ENCODE measurements at places on chromosomes 1 and 21.

- DNase-seq, result no peak
Observed at GRCh38 chr1:87305762-87306161, 22.9 kb upstream of the LMO4 start.

DNA sequence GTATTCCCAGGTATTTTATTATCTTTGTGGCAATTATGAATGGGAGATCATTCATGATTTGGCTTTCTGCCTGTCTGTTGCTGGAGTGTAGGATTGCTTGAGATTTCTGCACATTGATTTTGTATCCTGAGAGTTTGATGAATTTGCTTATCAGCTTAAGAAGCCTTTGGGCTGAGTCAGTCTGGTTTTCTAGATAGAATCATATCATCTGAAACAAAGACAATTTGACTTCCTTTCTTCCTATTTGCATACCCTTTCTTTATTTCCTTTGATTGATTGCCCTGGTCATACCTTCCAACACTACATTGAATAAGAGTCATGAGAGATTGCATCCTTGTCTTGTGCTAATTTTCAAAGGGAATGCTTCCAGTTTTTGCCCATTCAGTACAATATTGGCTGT, 8.0 kb downstream of the OR2L3 start:
- DNase-seq, result no peak

DNA sequence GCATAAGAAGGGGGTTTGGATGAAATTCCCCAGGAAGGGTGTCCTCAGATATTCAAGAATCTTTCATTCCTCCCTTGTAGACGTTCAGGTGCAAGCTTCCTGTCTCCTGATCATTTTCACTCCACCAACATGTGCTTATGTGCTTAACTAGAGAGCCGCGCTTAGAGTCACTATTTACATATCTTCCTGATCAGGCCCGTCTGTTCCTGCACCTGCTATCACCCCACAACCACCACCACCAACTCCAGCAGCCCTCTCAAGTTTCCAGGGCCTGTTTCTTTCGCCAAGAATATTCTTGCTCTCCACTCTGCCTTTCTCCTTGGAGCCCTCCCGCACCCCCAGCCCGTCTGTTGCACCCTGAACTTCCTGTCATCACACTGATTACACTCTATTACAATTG, 113.4 kb downstream of the SPSB1 start:
- DNase-seq, result no peak

- DNase-seq, result no peak
Observed at GRCh38 chr1:109985247-109986053, 885 bp downstream of the AHCYL1 start.

- DNase-seq, result no peak
Observed at GRCh38 chr1:185104083-185104482, 52.7 kb downstream of the TRMT1L start.

GRCh38 chr1:167529829-167530474, 11.6 kb upstream of the CD247 start:
- DNase-seq, result peak; percentile 20

DNA sequence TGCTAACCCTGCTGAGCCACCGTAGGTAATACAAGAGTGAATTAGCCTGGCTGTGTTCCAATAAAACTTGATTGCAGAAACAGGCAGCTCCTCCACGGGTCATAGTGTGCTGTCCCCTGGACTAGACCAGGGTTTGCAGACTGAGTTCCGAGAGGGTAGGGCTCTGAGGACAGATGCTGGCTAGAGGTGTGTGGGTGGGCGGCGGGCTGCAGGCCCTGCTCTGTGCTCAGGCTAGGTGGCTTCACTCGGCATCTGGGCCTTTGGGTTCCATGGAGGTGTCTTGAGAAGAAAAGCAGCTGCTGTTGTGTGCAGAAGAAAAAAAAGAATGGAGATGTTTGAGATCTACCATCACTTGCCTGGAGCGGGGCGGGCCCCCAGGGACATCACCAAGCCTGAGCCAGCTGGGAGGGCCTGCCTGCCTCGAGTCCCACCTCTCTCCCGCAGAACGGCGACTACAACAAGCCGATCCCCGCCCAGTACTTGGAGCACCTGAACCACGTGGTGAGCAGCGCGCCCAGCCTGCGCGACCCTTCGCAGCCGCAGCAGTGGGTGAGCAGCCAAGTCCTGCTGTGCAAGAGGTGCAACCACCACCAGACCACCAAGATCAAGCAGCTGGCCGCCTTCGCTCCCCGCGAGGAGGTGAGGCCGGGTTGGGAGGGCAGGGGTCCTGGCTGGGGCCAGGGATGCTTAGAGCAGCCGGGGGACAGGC, 7.9 kb downstream of the TMEM201 start:
- DNase-seq, result peak; percentile 17

GRCh38 chr1:110138956-110139355, 11.3 kb upstream of the SLC6A17 start:
- no peak for DNase-seq

DNA sequence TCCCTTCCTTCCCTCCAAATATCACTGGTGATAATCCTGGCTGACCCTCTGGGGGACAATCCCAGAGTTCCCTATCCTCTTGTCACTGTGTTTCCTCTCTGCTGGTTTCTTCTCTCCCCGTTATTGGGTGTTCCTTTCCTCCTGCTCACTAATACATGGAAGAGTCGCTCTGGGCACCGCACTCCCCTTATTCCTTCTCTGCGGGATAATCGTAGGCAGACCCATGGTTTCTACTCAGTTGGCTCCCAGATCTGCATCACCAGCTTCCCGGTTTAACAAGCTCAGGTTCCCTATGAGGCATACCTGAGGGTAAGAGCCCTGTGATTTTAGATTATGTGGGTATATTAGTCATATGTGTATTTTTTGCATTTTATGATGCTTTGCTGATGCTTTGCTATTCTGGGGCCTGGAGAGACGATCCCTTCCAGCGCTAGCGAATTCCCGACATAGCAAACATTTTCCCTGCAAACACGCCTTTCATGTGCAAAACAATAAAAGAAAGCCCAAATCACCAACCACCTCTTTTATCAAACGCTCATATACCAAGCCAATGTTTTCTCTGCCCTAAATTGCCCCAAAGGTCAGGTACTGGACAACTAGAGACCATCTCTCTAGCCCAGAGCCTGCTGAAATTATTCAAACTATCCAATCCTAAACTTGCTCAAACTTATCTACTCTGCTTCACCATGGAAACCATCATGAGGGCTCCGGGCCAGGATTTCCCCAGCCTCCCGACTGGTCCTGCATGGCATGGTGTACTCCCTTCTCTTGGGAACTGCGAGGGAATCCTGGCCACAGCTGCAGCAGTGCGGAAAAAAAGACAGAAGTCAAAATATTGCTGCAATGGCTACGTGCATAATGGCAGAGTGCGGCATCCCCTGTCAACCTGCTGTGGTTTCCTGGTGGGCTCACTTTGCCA, 84.2 kb downstream of the PCP4 start:
- DNase-seq, result no peak

DNA sequence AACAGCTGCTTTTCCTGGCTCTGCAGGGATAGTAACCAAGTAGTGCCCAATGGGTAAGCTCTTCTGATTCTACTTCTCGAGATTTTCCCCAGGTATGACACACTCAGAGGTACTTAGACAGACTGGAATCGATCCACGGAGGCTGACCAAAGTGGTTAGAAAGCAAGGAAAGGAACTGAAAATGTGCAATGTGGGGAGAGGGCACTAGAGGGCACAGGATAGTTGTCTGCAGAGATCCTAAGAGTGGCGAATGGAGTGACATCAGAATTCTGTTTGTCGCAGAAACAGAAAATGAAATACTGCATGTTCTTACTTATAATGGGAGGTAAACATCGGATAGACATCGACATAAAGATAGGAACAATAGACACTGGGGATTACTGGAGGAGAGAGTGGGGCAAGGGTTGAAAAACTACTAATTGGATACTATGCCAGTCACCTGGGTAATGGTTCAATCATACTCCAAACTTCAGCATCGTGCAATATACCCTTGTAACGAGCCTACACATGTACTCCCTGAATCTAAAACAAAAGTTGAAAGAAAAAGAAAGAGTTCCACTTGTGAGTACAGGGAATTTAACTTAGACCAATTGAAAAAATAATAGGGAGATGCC, 23.3 kb downstream of the CYP2J2 start:
- no peak for DNase-seq

DNA sequence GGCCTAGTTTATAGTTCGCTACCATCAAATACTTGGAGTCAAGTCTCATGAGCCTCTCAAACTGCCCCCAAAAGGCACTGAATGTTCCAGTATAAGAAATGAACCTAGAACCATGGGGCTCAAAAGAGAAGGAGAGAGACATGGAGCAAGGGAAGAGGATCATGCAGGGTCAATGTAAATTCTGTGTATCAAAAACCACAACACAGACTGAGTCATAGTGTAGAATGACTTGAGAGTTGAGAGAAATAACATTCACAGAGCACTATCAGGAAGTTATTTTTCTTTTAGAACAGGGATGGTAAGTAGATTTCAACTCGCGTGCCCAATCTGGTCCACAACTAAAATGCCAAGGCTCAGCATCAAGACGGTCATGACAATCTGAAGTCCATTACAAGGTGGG, 59.8 kb downstream of the GNG12 start:
- no peak for DNase-seq

GRCh38 chr21:46229133-46229922, 754 bp upstream of the LSS start:
- DNase-seq, result peak; percentile 72

- DNase-seq, result no peak
Observed at GRCh38 chr1:67556297-67556900, 126.2 kb upstream of the SERBP1 start.

DNA sequence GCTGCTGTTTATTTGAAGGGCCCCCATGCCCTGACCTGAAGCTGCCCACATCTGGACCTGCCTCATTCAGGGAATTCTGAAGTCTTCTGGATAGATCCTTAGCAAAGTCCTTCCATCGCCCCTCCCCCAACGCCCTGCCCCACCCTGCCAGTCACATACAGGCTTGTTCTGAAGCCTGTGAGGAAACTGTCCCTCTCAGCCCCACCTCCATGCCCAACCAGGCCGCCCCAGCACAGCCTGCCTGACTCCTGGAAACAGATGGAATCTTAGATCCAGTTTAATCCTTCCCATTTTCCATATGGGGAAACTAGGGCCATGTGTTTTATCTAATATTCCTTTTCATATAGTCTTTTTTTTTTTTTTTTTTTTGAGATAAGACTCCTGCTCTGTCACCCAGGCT, 44.5 kb upstream of the GPR37L1 start:
- DNase-seq, result no peak

DNA sequence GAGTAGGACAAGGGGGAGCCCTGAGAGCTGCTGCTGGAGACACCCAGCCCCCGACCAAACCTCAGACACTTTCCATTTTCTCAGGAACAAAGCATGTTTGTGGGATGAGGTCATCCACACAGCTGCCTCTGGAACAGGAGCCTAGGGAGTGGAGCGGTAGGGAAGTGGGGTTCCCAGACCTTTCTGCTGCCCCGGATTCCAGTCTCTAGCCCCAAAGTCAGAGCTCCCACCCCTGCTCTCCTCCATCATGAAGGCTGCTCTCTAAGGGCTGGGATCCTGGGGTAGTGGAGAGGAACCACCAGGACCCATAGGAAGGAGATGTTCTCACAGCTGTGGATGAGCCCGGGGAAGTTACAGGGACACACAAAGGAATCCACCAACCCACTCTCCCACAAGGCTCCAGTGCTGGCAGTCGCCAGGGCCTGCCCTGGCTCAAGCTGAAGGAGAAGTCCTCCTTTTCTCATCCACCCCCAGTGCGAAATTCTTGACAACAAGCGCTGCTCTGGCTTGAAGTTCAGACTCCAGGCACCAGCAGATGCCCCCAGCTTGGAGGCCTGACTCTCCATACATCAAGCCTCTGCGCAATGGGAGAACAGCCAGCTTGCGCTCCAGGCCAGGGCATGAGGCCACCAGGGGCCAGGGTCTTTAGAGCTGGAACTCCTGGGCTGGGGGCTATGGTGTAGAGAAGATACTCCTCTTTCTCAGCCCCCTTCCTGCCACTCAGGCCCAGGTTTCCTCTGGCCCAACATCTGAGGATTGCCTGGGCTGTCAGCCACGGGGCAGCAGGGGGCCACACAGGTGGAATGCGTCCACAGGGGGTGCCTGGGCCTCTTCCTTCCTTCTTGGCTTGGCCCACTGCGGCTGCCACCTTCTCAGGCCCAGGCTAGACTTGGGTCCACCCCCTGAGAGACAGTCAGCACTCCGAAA, 4.5 kb downstream of the FHL3 start:
- DNase-seq, result no peak

DNA sequence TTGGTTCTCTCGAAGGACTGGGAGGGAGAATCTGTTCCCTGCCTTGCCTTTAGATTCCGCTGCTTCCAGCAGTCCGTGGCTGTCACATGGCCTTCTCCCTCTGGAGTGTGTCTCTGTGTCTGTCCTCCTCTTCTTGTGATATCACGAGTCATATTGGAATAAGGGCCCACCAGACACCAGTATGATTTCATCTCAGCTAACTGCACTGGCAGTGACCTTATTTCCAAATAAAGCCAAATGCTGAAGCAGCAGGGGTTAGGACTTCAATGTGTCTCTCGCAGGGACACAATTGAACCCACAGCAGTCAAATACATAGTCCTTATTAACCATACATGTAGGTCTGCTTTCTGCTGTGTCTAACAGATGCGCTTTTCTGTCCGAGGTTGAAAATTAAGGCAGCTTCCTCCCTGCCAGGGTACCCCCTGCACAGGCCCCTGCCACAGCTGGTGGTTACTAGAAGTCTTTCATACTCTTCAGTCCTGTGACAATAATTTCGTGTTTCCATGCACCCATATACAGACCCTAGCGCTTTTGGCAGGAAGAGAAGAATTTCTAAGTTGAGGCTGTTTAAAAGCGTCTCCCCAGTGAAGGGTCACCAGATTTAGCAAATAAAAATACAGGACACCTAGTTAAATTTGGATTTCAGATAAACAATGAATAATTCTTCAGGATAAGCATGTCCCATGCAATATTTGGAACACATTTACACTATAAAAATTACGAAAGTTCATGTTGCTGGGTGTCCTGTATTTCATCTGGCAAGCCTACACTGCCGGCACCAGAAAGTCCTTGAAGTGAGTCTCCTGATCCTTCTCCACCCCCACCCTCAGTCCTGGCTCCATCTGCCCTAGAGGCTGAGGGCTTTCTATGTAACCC, 182.1 kb downstream of the ETS2 start:
- DNase-seq, result no peak

DNA sequence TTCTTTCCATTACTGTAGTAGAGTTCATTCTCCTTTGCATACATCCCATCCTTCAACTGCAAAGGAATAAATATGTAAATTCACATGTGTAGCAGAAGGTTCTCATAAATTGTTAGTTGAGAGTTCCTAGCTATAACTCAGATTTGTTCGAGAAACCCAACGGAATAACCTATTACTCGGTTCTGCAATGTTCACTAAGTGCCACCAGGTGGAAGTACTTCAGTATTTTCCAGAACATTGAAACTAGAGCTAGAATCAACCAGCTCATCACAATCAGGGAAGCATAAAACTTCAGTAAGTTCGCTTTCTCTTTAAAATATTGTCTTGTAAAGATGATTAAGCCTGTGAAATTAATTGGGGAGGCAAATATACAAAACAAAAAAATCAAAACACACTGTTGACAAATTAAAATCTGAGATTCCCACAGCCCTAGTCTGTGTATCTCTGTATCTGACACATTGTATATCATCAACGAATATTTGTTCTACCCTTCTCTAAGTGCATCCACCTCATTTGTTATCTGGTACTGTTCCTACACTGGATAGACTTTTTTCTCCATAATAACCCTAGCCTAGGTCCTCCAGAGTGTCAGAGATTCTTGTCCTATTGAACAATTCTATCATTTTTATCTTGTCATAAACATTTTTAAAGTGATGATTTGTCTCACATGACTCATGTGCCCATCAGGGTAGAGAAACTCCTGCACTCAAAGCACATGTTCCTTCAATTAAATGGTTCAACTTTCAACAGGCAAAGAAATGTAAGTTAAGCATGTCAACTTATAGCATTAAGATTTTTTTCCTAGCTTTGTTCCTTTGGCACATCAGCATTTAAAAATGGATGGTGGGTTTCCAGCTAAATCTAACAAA, 31.9 kb downstream of the MROH9 start:
- peak; percentile 25 for DNase-seq

Measured in NCI-H1105 (cell line).